ENCODE measurements at places on chromosomes 11 and 22.

- DNase-seq = no peak
These were observed 6.1 kb upstream of the P2RY6 start for GRCh38 chr11:73265853-73266645.

DNA sequence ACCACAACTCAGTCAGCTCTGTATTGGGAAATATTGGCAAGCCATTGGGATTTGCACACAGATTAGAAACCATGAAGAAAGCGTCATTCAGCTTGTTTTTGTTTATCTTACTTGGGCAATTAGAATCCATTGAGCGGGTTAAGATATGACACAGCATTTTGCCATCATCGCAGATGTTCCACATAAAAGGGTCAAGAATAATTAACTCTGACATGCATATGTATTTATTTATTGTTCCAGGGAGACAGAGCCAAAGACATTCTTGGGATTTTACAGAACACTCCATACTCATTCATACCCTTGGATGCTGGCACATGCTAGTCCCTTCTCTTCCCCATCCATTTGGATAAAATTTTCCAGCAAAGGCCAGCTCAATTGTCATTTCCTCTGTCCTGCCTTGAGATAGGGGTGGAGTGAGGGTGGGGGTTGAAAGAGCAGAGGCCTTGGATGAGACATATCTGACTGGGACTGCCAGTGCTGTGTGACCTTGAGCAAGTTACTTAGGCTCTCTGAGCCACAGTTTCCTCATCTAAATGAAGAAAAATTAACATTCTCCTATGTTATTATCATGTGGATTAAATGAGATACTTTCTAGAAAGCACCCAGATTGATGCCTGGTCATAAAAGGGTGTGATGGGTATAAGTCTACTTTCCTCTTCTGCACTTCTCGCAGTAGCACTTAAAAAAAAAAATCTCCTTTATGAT lies 179.7 kb downstream of the RRAS2 start:
- DNase-seq = no peak

DNA sequence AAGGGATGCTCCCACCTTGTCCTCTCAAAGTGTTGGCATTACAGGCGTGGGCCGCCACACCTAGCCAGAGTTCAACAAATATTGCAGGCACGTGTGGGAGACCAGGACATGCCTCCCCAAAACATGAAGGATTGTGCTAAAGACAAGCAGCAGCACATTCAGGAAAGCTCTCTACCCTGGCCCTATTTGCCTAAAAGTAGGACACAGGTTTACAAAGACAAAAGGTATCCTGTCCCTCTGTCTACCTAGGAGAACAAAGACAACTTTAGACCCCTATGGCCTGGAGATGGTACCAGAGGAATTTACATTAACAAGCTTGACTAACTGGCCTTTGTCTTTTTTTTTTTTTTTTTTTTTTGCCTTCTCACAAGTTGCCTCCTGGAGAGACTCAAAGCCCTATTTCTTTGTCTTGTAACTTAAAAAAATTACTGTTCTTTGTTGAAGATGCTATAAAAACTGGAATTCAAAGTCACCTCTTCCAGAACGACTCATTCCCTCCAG lies 859 bp upstream of the ACCS start:
- no peak for DNase-seq

DNA sequence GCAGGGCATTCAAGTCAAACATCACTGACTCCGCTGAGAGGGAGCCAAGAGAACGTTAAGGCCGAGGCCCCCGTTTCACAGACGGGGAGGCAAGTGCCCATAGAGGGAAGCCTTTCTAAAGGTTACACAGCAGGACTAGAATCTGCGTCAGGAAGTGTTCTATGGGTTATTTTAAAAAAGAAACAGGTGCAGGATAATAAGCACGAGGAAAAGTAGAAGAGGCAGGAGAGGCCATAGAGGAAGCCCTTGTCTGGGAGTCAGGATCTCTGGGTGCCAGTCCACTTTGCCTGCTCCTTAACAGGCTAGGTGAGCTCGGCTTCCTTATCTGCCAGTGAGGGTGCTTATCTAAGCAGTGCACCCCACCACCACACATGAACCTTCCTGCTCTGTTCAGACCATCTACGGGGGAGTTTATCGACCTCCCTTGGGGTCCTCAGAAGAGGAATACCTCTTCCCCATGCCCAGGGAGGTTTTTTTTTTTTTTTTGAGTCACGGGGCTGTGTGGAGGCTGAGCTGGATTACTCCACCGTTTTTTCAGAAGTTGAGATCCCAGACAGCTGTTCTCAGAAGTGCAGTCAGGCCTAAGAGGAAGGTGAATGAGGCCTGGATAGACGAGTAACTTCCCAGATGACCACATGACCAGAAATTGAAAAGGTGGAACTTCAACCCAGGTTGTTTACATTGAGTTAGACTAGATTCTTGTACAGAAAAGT lies 1.2 kb upstream of the FCHSD2 start:
- no peak for DNase-seq

DNA sequence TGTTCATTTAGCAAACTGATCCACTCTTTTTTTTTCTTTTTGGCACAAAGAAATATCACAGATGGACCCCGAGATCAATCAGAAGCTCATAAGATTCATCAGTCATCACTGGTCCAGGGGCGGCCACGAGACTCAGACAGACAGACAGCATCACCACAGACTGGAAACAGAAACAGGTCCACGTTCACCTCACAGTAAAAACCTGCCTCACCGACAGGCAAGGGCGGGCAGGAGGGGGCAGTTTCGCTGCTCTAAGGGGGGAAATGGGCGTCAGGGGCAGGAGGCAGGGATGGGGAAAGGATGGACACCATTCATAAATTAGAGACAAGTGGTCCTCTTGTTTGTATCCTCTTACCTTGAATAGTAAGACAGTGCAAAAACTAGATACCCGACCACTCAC lies 16.5 kb downstream of the CHST1 start:
- DNase-seq = no peak
